ENCODE measurements at places on chromosomes 11 and 22.

- no peak for DNase-seq
These were observed 2.0 kb downstream of the CREB3L1 start for GRCh38 chr11:46279126-46280099.

- DNase-seq: no peak
These were observed 59.3 kb downstream of the FANCF start for GRCh38 chr11:22566293-22566692.

DNA sequence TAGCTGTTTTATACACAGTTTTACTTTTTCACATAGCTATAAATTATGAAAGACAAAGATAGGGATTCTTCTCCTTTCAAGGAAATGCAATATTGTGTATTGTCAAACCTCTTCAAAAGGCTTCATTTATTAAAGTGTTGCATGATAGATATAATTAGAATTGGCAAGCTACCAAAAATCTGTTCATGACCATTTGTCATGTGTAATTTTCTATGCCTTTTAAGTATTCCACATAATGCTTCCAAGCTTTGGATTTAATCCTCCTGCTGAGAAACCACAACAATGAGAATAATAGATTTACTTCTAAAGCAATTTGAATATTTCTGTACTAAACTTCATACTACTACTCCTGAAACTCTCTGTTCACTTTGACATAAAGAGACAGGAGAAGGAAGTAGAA lies 403.2 kb upstream of the CCDC179 start:
- DNase-seq: no peak

GRCh38 chr11:83054904-83055380 lies 16.8 kb downstream of the RAB30 start:
- no peak for DNase-seq

DNA sequence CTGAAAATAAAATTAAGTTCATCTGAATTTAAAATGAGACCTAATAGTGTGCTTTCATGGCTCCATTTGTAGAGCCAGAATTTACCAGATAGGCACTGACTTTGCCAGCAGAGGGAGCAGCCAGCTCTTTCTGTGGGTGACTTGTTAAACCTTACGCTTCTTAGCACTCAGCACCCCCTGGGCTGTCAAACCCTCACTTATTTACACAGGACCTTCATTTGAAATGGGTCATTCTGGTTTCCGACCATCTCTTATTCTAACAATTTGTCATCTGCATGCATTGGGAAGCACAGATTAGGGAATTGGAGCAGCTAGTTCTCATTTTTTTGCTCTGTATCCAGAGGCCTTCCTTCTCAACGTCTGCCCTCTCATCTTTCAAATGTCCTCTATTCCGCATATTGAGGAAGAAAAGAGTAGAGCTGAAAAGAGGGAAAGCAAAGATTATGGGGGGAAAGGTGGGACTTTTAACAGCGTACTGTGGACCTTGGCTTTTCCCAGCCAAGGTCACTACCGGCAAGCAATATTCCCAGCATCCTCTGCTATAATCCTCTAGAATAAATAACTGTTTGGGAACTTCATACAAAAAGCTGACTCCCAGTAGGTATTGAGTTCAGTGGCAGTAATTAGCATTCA lies 3.1 kb downstream of the ASRGL1 start:
- peak; percentile 21 for DNase-seq

DNA sequence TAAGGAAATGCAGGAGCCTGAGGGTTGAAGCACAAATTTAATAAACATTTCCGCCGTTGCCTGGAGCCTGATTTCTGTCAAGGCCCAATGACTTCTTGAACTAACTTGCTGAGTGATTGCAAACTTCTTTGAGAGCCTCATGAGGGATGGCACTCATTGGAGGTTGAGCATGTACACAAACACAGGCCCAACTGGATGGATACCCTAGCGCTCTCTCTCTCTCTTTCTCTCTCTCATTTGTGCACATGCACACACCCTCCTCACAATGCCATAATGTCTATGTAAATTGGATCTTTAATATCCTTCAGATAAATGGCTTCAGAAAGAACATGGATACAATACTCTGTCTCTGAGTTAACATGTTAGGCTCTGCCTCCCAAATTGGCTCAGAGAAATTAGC lies 597.7 kb upstream of the CADM1 start:
- DNase-seq: no peak

GRCh38 chr11:77038825-77039326 lies 4.7 kb downstream of the B3GNT6 start:
- no peak for DNase-seq

- DNase-seq: no peak
These were observed 134.3 kb upstream of the SESN3 start for GRCh38 chr11:95365348-95365747.

- DNase-seq: no peak
These were observed 836.2 kb downstream of the DLG2 start for GRCh38 chr11:84790849-84791427.

DNA sequence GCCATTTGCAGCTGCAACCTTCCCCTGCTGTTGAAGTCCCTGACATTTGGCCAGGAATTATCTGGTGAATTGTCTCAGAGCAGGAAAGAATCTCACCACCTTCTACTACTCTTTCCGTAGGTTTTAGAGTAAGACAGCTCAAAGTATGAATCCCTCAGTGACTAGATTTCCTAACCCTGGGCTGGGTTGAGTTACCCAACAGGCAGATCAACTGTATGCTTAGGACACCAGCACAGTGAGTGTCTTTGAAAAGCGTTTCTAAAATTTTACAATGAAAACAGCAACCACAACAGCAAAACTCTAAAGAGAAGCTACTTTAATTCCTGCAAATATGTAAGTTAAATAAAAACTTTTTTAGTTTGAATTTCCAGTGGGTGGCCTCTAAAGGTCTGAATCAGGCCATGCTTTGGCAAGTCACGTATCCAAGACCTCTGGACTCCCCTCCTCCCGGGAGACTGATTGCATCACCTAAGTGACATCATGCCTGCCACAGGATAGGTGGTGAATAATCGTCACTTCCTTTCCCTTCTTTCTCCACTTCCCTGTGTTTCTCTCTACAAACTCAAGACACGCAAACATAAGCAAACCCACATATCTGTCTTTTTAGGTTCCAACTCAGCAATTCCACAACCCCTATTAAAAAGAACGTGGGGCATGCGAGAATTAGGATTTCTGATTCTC lies 7.8 kb downstream of the OR8B12 start:
- DNase-seq: no peak

GRCh38 chr22:49598338-49598737 lies 229.3 kb downstream of the BRD1 start:
- no peak for DNase-seq

DNA sequence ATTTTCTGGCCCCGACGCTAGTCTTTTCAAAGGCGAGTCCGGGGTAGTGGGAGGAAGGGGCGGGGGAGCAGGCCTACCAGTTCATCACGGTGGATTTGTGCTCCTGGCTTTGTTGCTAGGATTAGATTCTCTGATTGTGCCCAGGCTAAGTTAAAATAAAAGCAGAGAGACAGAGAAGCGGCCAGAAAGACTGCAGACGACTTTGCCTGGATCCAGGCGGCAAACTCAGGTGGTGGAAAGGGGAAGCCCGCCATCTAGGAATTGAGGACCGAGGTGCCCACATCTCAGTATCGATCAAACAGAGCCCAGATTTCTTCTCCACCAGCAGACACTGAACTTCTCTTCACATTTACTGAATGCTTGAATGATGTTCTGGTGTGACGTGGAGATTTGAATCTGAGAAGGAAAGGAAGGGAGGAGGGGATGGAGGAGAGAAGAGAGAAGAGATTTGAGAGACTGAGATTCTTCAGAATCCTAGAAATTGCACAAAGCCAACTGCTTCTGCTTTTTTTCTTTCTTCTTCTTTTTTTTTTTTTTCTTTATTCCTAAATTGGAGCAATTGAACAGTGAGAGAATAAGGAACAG lies 2.7 kb downstream of the FAT3 start:
- no peak for DNase-seq

DNA sequence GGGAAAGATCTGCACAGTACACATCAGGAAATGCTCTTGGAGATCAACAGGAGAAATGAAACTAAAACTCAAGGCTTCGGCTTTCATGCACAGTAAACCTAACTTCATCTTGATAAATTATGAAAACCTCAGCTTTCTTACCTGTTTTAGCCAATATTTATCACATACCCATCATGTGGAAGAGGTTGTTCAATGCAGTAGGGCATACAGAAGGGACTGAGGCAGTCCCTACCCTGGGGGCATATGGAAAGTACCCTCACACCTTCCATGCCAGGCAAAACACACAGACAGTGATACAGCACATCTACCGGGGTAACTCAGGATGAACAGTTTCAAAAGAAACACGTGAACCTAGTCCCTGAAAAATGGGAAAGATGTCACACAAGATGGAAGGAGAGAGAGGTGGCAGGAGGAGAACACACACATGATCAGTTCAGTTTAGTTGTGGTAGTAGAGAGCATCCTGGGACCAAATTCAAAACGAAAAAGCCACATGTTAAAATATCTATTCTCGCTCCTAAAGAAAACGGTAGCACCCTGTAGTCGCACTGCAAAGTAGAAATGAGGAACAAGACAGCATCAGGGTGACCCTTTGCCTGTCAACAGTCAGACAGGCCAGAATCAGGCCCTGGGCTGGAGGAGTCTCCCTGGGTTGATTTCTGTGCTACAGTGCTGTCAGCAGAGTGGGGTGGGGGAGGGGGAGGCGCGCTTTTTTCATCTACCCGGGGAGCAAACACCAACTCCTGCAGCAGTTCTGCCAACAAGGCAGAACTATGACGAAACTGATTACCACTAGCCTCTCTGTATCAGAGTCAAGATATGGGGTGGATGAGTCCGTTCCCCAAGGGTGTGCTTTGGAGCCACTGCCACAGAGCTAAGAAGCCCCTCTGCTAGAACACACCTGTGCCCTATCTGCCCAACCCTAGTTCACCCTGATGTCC lies 1.3 kb downstream of the HIRA start:
- DNase-seq: no peak

DNA sequence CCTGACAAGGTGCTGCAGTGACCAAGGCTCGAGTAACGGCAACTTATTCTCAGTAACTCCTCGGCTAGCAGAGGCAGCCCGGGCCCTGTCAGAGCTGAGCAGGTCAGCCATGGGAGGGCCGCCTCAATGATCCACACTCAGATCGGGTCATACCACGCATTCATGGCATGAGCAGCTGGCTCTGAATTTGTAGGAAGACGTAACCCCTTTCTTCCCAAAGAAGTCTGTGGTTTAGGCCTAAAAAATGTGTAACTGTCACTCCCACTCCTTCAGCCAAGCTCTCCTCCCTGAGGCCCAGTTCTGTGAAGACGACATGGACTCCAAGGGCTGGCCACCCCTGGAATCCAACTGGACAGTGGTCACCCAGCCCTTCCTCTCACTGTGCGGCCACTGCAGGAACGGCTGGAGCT lies 30.0 kb downstream of the PPP2R1B start:
- DNase-seq: no peak

GRCh38 chr22:17283423-17283822 lies 64.2 kb upstream of the ADA2 start:
- DNase-seq: no peak

DNA sequence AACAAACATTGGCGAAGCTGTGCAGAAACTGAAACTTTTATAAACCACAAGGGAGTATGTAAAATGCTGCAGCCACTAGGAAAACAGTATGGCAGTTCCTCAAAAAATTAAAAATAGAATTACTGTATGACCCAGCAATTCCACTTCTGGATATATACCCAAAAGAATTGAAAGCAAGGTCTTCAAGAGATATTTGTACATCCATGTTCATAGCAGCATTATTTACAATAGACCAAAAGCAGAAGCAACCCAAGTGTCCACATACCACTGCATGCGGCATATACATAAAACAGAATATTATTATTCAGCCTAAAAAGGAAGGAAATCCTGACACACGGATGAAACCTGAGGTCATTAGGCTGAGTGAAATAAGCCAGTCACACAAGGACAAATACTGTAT lies 85.8 kb downstream of the RELT start:
- DNase-seq: no peak

All from stimulated activated CD4-positive, alpha-beta T cell treated with anti-CD3 and anti-CD28 coated beads, Interleukin-1b, Interleukin-23, amount 100 ng/mL, for 1 hour (primary cell).